Mammary epithelial cell (primary cell): ENCODE measurements at places on chromosomes 1 and 21.

DNA sequence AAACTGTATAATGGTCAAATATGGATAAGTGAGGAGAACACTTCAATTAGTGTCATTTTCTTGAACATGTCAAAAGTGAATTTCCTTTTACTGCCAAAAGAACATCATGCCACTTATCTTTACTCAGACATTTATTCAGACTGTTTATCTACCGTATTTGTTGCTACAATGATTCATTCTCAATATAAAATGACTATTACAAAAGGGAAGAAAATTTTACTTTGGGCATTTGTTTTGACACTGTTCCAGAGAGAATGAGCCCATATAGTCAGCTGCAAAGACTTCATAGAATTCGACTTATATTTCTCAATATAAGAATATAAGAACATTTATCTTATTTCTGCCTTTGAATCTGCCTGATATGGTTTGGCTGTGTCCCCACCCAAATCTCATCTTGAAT, 1699.1 kb downstream of the BRINP3 start:
- DNase-seq, result no peak

DNA sequence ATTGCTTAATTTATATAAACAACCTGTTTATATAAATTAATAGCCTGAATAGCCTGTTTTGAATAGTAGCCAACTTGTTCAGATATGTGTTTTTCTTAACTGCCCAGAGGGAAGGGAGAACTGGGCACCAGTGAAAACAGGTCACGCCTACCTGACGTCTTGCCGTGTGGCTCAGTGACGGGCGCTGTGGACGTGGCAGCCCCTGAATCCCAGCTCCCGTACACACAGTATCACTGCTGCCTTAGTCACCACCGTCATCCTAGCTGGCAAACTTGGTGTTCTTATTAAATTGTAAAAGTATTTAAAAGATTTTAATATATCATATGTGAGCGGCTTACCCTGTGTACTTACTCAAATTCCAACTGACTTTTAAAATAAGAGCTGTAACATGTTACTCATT, 35.4 kb upstream of the TRAPPC10 start:
- DNase-seq, result no peak

- DNase-seq, result no peak
These were observed 7.9 kb upstream of the AK5 start for GRCh38 chr1:77273891-77274290.

DNA sequence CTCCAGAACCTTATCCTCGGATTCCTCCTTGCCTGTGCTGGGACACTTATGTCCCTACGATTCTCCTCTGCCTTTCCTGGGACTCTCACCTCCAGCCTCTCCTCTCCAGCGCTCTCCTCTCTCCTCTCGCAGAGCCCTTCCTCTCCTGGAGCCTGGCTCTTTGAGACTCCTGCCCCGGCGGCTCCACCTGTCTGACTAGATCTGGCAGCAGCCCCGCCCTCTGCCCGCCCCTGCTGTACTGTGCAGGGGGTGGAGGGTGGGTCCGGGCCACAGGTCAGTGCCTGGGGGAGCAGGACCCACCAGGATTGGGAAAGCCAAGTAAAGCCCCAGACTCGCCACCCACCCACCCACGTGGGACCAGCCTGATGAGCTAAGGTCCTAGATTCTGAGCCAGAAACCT, 1.6 kb downstream of the ELOVL1 start:
- DNase-seq, result peak; percentile 56

GRCh38 chr1:228030451-228031201, 23.8 kb downstream of the WNT3A start:
- no peak for DNase-seq

- DNase-seq, result no peak
These were observed 53.4 kb upstream of the ACTRT2 start for GRCh38 chr1:2967881-2968280.

DNA sequence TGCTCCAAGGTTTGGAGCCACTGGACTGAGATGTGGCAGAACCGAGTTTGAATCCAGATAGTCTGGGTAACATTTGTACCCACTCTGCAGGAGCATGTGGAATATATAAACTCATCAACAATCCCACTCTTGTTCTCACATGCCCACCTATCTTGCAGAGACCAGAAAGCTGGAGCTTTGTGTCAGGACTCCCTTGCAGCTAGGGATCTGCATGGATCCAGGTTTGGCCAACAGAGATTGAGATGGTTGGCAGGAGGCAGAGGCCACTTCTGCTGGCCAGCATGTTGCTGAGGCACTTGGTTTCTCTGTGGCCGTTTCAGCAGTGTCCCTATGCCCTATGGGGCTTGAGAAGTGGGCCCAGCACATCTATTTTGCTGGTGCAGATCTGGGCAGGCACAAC, 208.3 kb downstream of the KAZN start:
- DNase-seq, result no peak

DNA sequence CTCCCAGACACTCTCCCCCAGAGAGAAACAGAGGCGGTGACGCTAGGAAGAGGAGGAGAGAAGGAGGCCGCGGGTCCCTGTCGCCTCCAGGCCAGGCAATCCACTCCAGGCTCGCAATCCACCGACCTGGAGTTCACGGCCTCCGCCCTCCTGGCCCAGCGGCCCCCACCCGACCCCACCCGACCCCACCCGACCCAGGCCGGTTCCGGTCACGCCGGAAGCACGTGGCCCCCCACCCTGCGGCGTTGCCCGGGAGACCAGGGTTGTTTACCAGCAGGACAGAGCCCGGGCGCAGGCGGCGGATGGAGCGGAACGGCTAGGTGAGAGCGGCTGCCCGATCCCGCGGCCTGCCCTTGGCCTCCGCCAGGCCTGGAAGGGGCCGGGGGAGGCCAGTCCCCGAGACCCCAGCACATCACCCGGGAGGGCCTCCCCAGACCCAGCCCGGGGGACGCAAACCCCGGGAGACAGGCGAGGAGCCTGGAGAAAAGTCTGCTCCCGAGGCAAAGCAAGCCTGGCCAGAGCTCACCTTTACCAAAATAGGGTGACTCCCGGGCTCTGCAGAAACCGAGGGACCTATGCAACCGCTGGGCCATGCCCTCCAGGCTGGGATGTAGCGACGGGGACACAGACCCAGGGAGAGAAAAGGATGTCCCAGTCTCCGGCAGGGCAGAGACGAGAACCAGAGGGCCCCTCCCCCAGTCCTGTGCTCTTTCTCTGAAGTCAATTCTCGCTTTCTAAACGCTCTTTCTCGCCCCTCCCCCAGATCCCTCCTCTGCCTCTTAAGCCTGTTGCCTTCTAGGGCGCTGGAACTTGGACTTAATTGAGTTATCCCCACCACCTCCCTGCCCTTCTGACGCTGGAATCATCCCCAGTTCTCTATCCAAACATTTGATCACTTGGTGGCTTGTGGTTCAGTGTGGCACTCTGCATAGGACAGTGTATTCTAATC, at the start of the genes PLA2G2C and UBXN10:
Gene PLA2G2C (minus strand): TSS at position 685 of the 949 bp plus-strand sequence. CDS start 9,155 bp downstream, outside the sequence.
Gene UBXN10 (plus strand): TSS at position 263 of the 949 bp plus-strand sequence. CDS start 4,466 bp downstream, outside the sequence.
- no peak for DNase-seq

DNA sequence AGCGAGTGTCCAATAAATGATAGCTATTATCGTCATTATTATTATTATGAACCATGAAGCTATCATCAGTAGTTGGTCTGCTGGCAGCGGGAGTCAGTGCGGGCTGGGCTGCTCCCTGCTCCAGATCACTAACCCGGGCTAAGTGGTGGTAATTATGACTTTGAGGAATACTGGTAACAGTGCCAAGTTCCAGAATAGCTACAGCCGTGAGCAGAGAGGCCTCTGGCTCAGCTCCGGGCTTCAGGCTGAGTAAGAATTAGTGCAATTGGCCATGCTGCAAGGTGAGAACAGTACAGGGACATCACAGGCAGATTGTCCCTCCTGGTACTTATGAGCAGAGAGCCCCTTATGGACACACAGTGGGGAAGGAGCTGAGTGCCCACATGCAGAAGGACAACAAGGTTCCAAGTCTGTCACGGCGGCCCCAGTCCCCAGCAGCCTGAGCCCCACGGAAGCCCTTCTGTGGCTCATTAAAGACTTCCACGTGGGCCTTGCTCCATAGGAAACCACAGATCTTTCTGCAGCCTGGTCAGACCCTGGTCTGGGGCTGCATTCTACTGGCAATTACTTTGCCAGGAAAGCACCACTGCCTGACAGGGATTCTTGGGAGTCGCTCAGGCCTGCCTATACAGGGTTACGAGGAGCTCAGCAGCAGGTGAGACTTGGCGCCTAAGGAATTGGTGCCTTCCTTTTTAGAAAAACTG, 235.1 kb downstream of the RRAGC start:
- no peak for DNase-seq

DNA sequence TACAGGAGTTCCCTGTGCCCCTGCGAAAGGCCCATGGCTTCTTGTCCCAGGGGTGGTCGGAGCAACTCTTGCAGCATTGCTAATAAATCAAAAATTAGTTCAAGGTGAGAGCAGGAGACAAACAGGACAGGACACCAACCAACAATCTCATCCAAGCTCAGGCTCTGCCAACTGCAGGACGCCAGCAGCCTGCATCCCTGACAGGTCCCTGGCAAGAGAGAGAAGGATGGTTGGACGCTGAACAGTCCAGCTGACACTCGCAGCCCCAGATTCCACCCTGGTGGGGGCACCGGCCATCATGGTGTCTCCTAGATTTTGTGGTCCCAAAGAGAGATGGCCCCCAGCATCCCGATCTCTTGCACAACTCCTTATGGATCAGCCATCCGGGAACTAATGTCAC, 142.1 kb upstream of the VAMP3 start:
- no peak for DNase-seq

DNA sequence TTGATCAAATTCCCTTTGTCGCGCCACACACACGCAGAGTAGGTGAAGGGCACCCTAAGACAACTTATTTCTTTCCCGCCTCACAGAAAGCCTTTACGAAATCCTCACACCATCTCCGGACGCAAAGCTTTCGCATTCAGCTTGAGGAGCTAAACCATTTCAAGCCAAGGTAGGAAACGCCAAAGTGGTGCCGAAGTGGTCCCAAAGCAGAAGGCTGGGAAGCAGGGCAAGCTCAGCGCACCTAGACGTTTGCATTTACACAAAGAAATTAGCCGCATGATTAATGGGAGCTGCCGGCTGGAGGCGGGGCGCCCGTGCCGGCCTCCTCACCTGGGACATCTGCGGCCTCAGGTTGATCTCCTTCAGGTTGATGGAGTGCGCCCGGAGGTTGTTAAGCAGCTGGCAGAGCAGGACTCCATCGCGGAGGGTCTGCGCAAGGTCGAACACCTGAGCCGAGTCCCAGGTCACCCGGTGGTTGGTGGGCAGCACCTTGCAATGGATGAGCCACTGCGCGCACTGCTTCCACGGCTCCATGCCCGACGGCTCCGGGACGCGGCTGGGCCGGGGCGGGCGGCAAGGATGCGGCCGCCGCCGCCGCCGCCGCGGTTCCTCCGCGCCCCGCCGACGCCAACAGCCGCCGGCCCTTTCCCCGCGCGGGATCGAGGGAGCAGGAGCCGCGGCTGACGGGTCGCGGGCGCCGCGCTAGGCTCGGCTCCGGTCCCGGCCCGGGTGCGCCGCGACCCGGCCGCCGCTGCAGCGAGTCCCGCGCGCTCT, 457 bp downstream of the VAV3 start:
- peak; percentile 53 for DNase-seq

- peak; percentile 79 for DNase-seq
These were observed 125.4 kb upstream of the GPR52 start for GRCh38 chr1:174322202-174322862.

- DNase-seq, result no peak
These were observed 9.9 kb upstream of the MPL start for GRCh38 chr1:43327549-43328292.

DNA sequence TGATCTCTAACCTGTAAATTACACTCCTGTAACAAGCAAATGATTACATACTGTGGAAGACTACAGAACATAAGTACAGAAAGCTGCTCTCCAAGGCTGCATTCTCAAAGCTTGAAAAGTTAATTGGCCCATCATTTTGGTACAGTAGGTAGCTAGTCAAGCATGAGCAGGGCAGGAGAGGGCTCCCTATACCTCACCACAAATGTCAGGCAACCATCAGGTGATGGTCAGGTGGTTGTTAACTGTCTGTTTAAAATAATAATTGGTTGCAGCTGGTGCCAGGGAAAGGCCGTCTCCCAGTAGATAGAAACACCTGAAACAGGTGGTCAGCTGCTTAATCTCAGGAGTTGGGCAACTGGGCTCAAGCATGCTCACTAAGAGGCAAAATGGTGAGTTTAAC, 13.1 kb upstream of the SLC1A7 start:
- DNase-seq, result no peak

GRCh38 chr1:182684116-182684828, at the start of gene RGS8:
RGS8 (minus strand) TSS chr1:182684587; CDS start chr1:182669649, 14,938 bp downstream.
- DNase-seq, result no peak

- DNase-seq, result no peak
These were observed 10.1 kb downstream of the KDM1A start for GRCh38 chr1:23029337-23029736.

DNA sequence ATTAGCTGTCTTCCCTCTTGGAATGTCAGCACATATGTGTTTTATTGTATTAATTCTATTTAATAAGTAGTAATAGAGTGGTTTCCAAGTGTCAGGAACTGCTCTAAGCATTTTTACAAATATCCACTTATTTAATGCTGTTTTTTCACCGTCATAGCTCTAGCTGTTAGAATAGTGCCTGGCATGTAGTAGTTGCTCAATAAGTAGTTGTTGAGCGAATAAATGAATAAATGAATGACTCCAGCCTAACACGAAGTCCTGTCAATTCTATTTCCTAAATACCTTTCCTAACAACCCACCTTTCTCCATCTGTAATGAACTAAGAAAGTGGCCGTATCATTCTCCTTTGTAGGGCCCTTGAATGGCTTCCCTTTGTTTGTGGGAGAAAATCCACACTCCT, 312.5 kb downstream of the DISC1 start:
- DNase-seq, result no peak

- no peak for DNase-seq
These were observed 671 bp downstream of the HNRNPU start for GRCh38 chr1:244863491-244864252.

GRCh38 chr21:44374601-44375280, 21.3 kb downstream of the TRPM2 start:
- DNase-seq, result no peak

GRCh38 chr1:110148961-110149360, 1.3 kb upstream of the SLC6A17 start:
- peak; percentile 16 for DNase-seq

DNA sequence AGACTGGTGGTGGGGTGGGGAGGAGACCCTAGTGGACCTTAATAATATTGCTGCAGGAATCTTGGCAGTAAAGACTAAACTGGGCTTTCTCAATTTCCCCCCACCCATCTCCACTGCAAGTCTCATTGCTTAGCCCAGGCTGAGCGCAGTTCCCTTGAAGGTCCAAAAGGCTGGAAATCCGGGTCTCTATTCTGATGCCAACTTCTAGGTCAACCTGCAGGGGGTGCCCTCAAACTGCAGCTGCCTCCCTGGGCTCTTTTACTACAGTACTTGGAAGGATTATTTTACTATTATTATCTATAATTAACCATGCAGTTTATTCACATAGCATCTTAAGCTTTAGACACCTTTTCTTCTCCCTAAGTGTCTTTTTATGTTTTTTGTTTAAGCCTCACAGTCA, 85.4 kb upstream of the WARS2 start:
- DNase-seq, result no peak

DNA sequence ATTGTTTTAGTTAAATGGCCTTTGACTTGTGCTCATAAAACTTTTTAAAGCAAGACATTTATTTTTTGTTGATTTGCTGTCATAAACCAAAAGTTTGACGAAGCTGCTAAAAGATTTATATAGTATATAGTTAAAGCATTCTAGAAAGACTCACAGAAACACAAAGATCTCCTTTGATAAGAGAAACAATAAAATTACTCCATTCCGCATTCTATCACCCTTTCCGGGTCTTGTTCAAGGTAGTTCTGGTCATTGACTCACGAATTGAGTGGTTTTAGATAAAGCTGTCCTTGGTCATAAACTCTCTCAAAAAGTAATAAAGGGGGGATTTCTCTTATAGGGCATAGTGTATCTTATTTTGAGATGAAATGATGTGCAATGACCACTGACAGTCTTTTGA, 1010.5 kb upstream of the NCAM2 start:
- no peak for DNase-seq
